ENCODE measurements at places on chromosomes 3 and 15.

DNA sequence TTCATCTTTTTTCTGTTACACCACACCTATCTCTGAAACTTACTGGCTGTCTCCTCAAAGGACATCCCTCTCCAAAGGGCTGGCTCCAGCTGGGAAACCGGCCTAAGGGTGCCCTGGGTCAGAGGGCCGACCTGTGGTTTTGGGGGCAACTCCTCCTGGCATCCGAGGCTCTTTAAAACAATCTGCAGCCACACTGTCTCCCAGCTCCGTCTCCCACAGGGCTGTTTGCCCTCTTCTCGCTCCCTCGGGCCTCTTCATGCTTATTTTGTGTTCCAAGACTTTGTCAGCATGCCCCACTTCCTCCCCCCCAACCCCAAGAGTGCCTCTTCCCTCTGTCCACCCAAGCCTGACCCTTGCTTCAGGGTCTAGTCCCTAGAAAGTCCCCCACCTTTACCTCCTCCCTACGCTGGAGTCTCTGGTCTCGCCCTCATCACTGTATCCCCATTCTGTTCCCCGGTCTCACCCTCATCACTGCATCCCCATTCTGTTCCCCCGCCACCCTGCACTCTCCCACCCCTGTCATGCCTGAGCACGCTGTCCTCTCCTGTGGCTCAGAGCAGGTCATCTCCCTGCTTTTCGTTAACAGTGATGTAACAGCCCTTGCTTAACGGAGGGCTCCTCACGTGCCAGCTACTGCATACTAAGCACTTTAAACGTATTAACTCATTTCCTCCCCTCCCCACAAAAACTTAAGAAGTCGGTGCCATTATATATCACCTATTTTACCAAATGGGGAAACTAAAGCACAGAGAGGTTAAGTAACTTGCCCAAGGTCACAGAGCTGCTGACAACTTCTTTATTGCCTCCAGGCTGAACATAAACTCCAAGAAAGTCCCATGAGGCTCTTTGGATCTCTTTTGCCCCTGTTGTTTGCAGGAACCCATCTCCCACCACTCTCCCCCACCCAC, 1.1 kb upstream of the CSK start:
- DNase-seq, result no peak

DNA sequence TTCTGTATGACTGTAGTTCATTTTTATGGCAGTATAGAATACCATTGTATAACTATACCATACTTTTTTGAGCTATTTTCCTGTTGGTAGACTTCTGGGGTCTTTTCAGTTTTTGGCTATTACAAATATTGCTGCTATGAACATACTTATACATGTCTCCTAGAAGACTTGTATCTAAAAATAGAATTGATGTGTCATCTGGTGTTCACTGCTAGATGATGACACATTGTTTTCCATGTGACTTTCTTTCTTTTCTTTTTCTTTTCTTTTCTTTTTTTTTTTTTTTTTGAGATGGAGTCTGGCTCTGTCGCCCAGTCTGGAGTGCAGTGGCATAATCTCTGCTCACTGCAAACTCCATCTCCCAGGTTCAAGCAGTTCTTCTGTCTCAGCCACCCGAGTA, 69.8 kb downstream of the SH3GL3 start:
- no peak for DNase-seq

DNA sequence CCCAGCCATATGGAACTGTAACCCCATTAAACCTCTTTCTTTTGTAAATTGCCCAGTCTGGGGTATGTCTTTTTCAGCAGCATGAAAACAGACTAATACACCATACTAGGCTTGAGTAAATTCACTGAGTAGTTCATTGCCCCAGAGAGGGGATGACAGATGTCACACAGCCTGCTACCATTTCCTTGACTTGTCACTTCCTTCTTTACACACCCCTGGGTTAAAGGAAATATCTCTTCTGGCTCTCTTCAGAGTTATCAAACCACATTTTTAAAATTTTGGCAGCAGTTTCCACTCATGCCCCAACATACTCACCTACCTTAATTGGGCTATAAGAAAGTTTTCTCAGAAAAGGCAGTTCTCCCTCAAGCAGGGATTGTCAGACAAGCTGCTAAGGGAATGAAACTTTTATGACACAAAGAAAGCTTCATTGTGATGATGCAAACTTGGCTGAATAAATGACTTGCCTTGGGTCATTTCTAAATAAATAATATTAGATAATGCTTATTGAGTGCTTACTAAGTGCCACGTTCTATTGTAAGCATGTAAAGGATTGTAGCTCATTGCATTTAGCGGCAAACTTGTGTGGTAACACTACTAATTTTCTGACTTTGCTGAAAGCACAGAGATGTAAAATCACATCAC, 68.0 kb upstream of the RBMS3 start:
- no peak for DNase-seq

GRCh38 chr15:82750831-82751180, 41.1 kb upstream of the AP3B2 start:
- no peak for DNase-seq

GRCh38 chr15:42152921-42153698, 3.3 kb downstream of the PLA2G4F start:
- no peak for DNase-seq

DNA sequence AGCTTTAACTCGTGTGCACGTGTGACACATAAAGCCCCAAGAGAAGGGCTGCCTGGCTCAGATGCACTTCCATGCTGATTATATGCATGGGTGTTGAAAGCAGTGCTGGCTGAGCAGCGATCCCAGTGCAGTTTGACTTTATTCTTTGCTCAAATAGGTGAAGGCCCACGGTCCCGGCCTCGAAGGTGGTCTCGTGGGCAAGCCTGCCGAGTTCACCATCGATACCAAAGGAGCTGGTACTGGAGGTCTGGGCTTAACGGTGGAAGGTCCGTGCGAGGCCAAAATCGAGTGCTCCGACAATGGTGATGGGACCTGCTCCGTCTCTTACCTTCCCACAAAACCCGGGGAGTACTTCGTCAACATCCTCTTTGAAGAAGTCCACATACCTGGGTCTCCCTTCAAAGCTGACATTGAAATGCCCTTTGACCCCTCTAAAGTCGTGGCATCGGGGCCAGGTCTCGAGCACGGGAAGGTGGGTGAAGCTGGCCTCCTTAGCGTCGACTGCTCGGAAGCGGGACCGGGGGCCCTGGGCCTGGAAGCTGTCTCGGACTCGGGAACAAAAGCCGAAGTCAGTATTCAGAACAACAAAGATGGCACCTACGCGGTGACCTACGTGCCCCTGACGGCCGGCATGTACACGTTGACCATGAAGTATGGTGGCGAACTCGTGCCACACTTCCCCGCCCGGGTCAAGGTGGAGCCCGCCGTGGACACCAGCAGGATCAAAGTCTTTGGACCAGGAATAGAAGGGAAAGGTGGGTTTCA, 87.7 kb downstream of the DNASE1L3 start:
- no peak for DNase-seq

Data from body of pancreas (tissue), 4 donors.